BJ (cell line): ENCODE measurements at places on chromosomes 1 and 21.

DNA sequence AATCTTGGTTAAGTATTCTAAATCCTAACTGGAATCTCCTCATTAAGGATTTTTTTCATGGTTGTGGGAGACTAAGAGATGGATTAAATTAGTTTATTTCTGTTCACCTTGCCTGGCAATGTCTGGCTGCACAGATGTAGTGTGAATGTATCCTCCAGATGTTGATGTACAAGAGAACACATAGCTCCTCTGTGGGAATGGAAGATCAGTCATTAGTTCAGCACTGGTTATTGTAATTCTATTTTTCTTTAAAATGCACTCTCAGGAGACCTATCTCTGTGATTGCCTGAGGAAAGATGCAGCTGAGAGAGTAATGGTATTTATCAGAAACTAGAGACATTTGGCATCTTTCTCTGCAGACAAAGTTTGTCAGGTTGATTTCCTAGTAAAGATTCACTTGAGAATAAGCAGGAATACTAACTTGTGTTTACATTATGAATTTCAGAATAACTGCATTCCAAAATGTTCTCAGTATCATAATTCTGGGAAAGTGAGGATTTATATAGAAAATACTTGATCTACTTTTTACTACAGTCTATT is 178.6 kb downstream of the GIPC2 start:
- DNase-seq, result no peak

- DNase-seq, result no peak
These were observed 12.5 kb upstream of the ANKRD45 start for GRCh38 chr1:173682184-173682583.

DNA sequence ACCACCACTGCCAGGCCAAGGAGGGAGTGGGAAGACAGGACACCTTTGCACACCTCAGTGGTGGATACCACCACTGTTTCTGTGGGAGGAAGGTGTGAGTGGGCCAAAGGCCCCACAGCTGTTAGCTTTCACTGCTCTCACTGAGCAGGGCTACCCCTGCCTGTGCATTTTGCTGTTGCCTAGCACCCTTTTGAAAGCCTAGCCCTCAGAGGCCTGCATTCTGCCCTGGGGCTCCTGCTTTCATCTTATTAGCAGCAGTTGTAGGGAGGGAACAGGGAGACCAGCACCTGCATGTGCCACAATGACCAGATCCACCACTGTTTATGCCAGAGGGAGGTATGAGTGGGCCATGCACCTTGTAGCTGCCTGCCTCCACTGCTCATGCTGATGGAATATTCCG is 110.9 kb upstream of the C21orf91 start:
- DNase-seq, result no peak

- no peak for DNase-seq
These were observed 17.1 kb downstream of the TRIM67 start for GRCh38 chr1:231178970-231179369.

DNA sequence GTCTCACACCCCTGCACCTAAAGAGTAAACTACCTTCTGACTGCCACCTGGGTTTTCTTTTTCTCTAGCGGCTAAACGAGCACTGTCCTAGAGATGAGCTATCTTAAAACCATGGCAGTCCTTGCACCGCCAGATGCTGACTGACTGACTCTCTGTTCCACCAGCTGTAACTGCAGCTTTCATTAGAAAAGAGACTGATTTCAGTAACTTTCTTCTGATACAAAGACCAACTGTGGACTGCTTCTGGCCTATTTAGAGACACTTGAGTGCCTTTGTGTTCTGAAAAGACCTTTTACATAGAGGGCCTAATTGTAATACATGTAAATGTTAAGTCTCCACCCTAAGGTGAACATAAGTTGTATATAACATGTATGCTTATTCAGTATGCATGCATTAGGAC is 152.5 kb downstream of the DISC1 start:
- DNase-seq, result no peak

- DNase-seq, result no peak
These were observed 451 bp downstream of the CHD5 start for GRCh38 chr1:6179564-6180175.

GRCh38 chr1:31771891-31772668 is 7.9 kb upstream of the ADGRB2 start:
- DNase-seq, result no peak

GRCh38 chr1:109542657-109543056 is 3.0 kb downstream of the GPR61 start:
- DNase-seq, result no peak
